ENCODE measurements at places on chromosomes 16 and 17.

GRCh38 chr17:67439269-67439668 lies 62.2 kb downstream of the PITPNC1 start:
- DNase-seq: no peak

- DNase-seq: no peak
These were observed 16.5 kb downstream of the DBNDD1 start for GRCh38 chr16:90002759-90003158.

DNA sequence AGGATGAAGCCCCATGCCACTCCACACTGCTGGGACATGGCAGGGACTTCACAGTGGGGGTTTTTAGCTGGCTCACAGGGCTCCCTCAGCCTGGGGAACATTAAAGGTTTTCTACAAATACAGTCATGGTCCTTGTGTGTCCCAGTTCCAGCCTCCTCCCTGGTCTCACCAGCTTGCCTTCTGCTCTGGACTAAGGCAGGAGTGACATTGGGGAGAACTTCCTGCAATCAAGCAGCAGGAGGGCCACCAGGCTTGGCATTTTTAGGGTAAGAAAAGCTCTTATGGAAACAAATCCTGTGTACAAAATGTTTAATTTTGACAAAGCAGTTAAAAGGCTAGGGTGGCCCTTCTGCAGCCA lies 1.9 kb downstream of the PARD6A start:
- no peak for DNase-seq

DNA sequence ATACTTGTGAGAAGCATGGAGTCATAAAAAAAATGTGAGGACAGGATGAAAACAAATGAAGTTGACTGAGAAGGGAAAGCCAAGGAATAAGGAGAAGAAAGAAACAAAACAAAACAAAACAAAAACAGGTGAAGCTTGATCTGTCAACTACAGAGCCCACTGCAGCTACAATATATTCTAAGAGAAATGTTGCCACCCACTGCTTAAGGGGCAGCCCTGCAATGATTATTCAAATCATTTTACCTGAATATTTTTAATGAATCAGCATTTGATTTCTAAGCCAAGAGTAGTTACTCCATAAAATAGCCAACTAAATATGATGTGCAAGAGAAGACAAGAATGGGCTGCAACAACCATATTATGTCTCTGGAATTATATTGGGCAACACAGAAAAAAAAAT lies 252.0 kb upstream of the KIF2B start:
- DNase-seq: no peak

DNA sequence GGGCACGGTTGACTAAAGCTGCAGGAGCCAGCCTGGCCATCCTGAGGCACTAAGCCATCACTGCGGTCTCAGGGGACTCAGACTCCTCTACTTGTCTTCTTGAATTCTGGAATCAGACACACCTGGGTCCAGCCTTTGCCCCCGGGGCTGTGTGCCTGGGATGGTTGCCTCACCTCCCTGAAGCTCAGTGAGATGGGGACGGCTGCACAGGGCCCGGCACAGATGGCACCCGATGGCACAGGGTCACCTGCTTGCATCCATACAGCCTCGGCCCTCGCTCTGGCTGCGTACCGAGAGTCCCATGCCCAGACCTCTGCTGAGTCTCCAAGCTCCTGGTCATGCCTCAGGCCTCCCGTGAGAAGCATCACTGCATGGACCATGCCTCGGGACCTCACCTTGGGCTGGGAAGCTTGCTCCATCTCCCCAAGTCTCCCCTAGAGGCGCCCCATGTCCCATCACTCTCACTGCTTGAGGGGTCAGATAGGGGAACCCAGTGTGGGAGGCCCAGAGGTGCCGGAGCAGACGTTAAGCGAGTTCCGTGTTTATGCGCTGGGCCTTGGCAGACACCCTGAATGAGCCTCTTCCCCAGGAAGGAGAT lies 316.3 kb downstream of the SEC14L1 start:
- DNase-seq: no peak

GRCh38 chr17:78113804-78114785 lies 14.5 kb downstream of the TMC6 start:
- no peak for DNase-seq

GRCh38 chr17:77887464-77888241 lies 70.8 kb upstream of the TNRC6C start:
- peak; percentile 94 for DNase-seq

- DNase-seq: no peak
These were observed 46.4 kb downstream of the SPOP start for GRCh38 chr17:49631496-49631895.

DNA sequence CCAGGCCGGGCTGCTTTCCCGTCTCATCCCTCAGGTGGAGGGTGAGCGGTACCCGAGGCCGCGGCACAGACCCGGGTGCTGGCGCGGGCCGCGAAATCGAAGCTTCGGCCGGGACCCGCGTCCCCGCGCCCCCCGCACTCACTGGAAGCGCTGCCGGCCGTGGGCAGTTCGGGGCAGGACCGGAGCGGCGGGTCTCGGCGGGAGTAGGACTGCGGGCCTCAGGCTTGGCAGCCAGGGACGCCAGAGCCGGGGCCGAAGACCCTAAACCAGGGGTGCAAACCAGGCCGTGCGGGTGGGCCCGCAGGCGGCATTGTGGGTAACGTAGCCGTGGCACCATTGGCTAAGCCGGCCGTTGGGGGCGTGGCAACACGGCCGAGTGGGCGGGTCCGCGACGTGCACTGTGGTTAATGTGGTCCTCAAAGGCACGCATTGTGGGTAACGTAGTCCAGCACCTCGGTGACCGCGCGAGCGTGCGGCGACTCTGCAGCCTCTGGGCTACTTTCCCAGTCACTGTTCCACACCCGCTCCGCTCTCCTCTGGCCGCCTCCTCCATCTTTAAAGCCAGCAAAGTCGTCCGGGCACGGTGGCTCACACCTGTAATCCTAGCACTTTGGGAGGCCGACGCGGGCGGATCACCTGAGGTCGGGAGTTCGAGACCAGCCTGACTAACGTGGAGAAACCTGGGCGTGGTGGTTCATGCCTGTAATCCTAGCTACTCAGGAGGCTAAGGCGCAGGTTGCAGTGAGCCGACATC lies at the start of gene ZNF500:
Gene ZNF500 (minus strand): TSS at position 288 of the 754 bp plus-strand sequence. CDS start 1,184 bp downstream, outside the sequence.
- peak; percentile 99 for DNase-seq

DNA sequence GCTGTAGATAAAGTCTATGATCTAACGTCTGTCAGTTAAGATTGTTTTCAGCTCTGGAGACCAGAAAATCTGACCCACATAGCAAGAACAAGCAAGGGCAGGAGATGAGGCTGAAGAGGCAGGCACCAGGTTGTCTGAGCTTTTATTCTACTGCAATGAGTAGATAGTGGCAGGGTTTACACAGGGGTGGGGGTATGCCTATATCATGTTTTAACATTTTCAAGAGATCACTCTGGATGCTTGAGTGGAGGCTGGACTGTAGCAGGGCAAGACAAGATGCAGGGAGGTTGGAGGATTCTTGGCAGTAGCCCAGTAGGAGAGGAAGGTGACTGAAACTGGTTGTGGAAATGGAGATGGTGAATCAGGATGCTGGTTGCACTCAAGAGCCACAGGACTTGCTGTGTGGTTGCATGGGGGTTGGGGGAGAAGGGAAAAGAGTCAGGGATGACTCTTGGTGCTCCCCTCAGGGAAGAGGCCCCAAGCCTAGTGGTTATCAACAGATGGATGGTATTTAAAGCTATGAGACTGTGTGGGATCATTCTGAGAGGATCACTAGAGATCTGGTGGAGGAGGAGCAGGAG lies 143.1 kb upstream of the KCNJ18 start:
- DNase-seq: no peak

DNA sequence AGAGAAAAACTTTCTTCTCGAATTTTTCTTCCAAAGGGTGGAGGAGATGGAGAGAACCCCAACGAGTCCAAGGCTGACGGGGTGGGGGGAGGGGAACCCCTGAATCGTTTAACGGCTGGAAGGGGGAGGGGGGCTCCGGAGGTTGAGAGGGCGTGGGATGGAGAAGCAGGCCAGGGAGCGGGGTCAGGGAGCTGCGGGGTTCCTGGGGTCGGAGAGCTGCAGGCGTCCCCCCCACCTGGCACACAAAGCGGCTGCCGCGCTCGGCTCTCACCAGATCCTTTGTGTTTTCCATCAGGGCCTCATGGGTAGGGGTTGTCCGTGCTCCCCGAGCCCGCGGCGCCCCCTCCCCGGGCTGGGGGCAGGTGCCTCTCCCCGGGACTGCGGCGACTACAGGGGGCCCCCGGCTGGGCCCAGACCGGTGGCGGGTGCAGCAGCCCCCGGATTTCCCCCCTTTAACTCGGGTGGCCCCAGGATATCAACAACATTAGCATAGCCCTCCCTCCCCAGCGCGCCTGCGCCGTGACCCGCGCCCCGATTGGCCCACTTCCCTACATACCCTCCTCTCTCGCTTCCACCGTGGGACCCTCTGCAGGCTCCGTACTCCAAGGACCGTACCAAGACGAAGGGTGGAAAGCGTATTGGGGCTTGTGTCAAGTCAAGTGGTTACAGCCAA lies at the start of gene MBTD1:
Gene MBTD1 (minus strand): TSS at position 486 of the 673 bp plus-strand sequence. CDS start 34,888 bp downstream, outside the sequence.
- DNase-seq: peak; percentile 99

GRCh38 chr16:2507052-2507659 lies 6.6 kb upstream of the ATP6V0C start:
- DNase-seq: no peak

DNA sequence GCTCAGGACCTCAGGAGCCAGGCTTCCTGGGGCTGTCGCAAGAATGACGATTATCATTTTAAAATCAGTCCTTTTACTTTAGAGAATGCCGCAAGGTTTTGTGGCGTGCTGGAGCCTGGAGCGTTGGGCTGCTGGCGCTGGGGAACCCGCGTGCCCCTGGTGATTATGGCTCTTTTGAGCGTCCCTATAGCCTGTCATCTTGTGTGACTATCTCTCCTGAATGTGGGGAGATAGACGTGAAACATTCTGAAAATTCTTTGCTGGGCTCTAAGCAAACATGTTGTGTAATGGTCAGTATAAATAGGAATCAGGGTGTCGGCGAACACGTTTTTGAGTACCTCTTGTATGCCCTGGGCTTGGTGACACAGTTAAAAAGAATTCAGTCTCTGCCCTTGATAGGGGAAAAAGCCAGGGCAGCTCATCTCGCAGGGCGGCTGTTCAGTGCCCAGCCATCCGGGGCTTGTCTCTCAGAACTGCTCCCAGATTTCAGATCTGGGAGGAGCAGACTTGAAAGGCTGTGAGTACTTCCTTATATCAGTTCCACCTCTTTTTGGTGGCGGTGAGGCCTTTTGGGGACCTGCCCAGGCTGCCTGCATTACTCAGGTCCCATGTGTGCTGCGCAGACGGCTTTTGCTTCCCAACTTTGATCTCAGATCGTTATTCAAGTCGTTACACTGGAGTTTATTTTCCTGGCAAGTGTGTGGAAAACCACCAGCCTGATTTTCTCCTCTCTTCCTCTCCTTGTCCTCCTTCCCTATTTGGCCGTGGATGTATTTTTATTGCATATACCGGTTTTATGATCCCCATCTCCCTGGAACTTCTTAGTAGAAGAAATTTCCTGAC lies 973 bp downstream of the SLC7A6 start:
- peak; percentile 52 for DNase-seq

GRCh38 chr16:68785715-68786114 lies 48.6 kb downstream of the CDH1 start:
- DNase-seq: no peak

DNA sequence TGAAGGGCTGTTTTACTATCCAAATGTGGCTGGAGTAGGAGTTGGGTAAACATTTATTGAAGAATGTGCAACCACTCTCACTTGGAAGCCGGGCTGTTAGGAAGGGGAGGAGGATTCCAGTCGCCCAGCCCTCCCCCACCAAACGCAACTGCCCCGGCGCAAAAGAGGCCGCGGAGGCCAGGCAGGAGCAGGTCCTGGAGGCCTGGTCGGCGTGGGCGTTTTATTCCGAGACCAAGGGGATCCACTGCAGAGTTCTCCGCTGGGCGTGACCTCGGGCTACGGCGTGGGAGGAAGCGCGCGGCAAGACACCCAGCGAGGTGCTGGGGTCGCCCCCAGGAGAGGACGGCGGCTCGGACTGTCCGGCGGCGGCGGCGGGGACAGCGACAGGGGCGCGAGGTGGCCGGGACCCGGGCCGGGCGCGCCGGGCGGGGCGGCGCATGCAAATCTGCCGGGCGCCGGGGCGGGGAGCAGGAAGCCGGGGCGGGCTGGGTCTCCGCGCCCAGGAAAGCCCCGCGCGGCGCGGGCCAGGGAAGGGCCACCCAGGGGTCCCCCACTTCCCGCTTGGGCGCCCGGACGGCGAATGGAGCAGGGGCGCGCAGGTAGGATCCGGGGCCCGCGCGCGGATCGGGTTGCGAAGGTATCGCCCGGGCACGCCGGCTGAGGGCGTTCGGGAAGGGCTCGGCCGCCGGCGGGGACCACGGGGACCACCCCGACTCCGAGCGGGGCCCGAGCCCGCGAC lies at the start of gene IL4R:
Gene IL4R (plus strand): TSS at position 553 of the 739 bp plus-strand sequence. CDS start 26,230 bp downstream, outside the sequence.
- DNase-seq: peak; percentile 77

- DNase-seq: no peak
These were observed 38.6 kb upstream of the ZCCHC14 start for GRCh38 chr16:87531418-87531817.

GRCh38 chr17:57365420-57365819 lies 109.1 kb downstream of the MSI2 start:
- no peak for DNase-seq

DNA sequence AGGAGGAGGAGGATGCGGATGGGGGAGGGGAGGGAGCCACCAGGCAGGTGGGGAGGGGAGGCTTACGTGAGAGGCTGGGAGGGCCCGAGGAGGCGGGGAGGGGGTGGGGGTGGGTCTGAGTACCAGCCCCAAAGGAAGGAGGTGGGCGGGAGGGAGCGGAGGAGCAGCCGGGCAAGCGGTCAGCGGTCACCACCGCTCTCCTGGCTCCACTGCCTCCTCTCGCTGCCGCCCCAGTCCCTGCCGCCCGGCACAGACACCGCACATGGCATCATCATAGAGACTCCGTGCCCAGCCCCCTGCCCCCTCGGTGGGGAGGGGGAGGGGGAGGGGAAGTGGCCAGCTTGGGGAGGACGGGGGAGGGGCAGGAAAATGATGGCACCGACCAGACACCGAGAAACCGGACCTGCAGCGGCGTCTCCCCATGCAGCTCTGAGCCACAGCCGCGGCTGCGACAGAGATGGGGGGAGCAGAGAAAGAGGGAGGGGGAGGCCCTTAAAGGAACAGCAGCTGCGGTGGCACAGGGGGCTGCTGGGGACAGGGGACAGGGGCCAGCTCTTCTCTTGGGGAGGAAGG lies at the start of gene TLCD3B:
Gene TLCD3B (minus strand): TSS at position 431 of the 573 bp plus-strand sequence. CDS start 744 bp downstream, outside the sequence.
- no peak for DNase-seq

GRCh38 chr16:82027629-82028064 lies 7.4 kb upstream of the HSD17B2 start:
- no peak for DNase-seq

GRCh38 chr17:22507823-22508222 lies 815.5 kb downstream of the KCNJ18 start:
- DNase-seq: no peak

- DNase-seq: no peak
These were observed 533.7 kb downstream of the HAPSTR1 start for GRCh38 chr16:9625122-9625521.

GRCh38 chr16:70289229-70290094 lies at the start of gene AARS1:
Gene AARS1 (minus strand): TSS chr16:70289506. CDS start chr16:70282763, 6,743 bp downstream.
- peak; percentile 100 for DNase-seq

GRCh38 chr17:80783486-80783885 lies 208.2 kb upstream of the CHMP6 start:
- DNase-seq: peak; percentile 71

DNA sequence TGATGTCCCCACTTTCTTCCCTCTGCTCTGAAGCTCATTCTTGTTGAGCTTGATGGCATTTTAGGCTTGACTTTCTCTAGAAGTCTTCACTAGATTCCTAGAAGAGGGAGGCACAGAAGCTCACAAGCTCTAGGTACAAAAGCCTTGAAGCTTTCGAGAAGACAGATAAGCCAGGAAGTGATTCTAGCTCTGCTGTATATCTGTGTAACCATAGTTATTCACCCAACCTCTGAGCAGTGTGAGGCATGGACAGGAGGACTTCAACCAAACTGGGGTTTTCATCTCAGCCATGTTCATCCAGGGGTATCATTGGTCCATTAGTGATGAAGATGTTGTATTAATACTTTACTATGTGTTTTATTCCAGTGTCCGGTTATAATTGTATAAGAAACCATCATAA lies 299.7 kb downstream of the CDH13 start:
- no peak for DNase-seq

Data from lung (tissue), 17 donors.